ENCODE measurements at places on chromosomes 1 and 21.
A peak's percentile ranks its signal among the peaks of the same experiment; 100 is the strongest.

GRCh38 chr1:223313415-223313754 is 50.6 kb downstream of the SUSD4 start:
- no peak for DNase-seq

DNA sequence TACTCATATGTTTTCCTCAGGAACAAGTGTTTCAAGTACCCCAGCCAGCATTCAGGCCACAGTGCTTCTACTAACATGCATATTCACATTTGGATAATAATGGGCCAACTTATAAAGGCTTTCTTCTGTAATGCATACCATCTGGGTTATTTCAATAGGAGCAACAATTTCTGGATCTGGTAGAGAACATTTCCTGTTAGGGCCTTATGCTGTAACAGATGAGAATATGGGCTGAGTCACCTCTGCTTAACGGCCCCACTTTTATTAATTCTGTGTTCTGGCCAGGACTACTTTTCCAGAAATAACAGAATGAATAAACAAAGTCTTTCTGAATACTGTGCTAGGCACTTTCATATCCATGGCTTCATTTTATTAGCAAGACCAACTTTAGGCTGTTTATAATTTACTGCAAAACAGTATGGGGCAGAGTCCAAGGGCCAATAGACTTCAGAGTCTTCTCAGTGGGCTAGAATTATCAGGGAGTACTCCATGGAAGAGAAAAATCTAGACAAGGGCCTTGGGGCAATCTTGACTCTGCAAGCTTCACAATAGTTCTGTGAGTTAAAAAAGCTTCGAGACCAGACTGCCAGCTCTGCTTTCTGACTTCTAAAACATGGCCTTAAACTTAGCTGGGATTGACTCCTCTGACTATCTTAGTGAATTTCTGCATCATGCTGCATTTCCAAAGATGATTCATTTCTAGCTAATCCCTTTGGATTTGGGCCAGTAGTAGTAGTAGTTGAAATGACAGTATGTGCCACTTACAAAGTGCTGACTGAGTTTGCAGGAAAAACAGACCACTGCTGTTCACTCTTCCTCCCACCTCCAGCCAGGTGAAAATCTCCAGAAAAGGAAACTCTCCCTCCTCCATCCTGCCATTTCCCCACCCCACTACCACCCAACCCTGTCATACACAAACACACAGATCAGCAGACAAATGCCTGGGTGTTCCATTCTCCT is 8.2 kb upstream of the SSX2IP start:
- peak; percentile 90 for DNase-seq

- DNase-seq = no peak
Measured at GRCh38 chr1:101667761-101668160, 329.0 kb downstream of the OLFM3 start.

GRCh38 chr1:184350573-184350972 is 36.3 kb upstream of the C1orf21 start:
- DNase-seq = no peak

DNA sequence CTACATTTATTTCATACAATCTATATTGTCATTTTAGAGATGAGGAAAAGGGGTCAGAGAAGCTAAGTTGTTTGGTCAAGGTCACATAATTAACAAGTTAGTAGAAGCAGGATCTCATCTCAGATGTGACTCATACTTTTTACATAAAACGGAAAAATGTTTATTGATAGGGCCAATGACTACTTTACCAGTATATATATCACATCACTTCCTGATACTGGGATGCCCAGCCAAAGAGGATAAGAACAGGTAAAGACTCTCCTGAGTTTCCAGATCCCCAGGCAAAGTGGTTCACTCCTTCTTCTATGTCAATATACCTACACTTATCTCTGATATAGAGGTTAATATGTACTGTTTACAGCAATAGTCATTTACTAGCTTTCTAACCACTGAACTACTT is 21.0 kb downstream of the YIPF1 start:
- DNase-seq = no peak
